ENCODE measurements at places on chromosomes 2 and 18.

DNA sequence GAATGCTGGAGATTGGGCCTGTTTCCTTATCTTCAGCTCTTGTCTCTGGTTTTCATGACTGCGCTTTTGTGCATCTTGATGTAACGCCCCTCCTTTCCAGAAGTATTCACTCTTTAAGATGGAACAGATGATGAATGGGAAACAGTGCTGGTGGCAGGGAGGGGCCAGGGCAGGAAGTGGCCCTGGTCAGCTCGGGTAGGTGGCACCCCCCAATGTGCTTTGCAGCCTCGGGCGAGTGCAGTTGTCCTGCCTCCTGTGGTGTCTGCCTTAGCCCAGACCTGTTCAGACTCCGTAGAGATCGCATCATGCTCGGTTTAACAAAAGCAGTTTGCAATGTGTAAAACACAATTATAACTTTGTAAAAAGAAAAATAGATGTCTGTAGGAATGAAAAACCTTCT, 17.0 kb upstream of the MGAT4A start:
- no peak for DNase-seq

DNA sequence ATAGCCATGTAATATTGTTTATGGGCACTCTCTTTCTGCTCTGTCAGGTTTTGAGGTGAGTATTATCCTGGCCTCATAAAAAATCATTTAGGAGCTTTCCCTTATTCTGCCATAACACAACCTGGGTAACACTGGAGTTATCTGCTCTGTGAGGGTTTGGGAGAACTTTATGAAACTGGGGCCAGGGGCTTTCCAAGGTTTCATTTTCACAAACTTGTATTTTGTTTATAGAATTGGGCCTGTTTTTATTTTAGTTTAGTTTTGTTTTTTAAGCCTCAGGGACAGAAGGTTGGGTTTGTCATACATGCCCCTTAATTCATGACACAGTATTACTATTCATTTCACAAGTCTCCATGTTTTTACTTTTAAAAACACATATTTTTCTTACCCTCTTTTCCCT, 83.5 kb downstream of the IRS1 start:
- DNase-seq = no peak

- no peak for DNase-seq
Measured at GRCh38 chr18:26655525-26656430, 107.4 kb upstream of the KCTD1 start.

- no peak for DNase-seq
Measured at GRCh38 chr18:46693996-46694395, 37.0 kb upstream of the LOXHD1 start.

DNA sequence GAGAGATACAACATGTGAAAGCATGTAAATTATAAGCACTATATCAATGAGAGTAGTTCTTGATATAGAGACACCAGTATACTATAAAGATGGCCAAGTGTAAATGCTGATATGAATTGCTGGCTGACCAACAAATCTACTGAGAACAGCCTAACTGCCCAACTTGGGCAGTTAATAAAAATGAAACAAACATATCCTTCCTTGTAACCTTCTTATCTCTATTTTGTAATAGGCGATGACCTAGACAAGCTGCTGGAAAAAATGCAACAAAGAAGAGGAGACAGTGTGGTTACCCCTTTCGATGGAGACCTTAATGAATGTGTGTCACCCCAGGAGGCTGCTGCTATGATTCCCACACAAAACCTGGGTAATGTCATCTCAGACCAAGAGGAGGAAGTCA, 148.7 kb downstream of the ESCO1 start:
- DNase-seq = no peak

DNA sequence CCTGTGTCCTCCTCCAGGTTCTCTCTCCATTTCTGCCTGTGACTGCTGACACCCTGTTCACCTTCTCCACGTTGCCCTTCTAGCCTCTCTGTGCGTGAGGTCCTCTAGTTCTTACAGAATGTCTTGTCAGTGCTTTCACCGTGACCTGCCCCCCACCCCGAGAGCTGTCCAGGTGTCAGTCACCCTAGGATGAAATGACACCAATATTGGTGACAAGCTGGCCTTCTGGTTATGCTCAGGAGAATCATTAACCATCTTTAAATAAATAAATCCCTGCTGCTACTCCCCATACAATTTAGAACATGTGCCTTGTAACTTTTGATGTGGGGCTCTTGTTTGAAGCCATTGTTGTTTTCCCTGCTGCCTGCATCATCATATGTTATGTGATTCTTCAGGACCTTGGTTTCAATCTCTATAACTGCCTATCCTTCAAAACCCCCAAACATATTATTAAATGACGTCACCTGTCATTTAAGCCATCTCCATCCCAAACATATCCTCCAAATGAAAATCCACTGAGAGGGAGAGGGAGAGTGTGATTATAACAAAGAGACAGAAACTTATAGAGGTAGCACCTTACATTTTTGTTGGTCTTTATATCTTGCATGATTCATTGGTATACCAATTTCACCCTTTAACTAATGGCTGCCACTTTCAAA, 496.3 kb downstream of the PARD3B start:
- DNase-seq = no peak

DNA sequence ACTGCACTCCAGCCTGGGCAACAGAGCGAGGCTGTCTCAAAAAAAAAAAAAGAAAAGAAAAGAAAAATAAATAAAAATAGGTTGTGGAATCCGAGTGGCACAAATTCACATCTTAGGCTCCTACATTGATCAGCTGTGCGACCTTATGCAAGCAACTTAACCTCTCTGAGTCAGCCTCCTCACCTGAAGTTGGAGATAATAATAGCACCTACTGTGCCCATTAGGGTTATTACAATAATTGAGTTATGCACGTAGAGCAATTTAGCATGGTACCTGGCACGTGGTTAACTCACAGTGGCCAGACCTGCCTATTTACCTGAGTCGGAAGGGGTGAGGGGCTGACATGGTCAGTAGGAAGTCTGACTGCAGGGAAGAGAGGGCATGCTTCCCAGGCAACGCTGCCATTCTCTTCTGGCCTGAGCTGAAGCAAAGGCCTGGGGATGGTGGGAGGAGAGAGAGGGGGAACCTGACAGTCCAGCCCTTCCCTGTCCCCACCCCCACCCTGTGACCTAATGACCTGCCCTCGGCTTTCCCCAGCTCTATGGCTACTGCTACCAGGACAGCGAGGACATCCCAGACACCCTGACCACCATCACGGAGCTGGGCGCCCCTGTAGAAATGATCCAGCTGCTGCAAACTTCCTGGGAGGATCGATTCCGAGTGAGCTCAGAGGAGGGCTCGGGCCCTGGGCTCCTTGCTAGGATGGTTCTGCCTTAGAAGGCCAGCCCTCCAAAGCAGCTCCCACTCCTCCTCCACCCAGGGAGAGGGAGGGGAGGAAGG, 5.1 kb downstream of the PKDCC start:
- no peak for DNase-seq

DNA sequence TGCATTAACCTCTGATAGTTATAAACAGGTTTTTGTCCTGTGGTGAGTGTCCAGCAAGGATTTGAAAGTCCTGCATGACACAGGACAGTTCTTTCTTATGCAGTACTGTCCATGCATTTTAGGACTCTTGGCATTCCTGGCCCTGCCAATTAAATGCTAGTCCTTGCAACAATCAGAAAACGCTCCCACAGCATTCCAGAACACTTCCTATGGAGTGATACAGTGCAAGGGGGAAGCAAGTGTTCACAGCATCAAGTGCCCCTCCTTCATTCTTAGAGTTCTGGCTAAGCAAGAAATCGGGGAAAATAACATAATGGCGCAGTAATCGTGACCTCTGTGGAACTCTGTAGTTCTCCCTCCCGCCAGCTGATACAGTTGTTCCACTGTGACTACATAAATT, 62.9 kb downstream of the ARHGAP28 start:
- DNase-seq = no peak

- DNase-seq = no peak
Measured at GRCh38 chr2:64203858-64204632, 59.8 kb upstream of the PELI1 start.

DNA sequence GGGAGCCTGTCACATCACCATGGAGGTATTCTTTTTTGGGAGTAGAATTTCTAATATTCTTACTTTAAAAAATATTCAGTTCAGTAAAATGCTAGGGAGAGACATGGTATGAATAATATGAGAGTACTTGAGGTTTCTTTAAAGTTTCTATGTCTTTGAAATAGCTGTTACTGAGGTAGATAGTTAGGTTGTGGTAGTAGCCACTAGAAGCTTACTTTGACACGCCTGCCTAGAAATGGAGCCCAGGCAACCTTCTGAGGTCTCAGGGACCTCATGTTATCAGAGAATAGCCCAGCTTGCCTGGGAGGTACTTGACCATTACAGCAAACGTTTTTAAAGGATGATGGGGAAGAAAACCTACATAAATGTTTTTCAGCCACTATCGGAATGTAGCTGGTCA, 131.2 kb downstream of the AGPS start:
- no peak for DNase-seq
